ENCODE measurements at places on chromosomes 7 and 10.

DNA sequence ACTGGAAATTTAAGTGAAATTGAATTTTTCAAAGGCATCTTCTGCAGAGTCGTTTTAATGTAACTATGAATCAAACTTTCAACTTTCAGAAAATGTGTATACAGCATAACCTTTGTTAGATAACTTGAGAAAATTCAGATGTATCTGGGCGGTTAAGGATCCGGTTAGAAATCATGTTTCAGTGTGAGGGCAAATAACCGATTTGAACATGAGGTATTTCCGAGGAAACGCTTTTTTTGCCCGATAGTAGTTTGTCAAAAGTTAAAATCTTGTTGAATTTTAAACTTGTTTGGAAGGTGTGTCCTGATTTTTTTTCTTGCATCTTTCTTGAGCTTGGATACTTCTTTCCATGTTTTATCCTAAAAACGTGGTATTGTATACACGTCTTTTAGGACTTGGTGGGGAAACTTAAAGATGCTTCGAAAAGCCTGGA lies 1.3 kb upstream of the BMI1 start:
- DNase-seq, result no peak

DNA sequence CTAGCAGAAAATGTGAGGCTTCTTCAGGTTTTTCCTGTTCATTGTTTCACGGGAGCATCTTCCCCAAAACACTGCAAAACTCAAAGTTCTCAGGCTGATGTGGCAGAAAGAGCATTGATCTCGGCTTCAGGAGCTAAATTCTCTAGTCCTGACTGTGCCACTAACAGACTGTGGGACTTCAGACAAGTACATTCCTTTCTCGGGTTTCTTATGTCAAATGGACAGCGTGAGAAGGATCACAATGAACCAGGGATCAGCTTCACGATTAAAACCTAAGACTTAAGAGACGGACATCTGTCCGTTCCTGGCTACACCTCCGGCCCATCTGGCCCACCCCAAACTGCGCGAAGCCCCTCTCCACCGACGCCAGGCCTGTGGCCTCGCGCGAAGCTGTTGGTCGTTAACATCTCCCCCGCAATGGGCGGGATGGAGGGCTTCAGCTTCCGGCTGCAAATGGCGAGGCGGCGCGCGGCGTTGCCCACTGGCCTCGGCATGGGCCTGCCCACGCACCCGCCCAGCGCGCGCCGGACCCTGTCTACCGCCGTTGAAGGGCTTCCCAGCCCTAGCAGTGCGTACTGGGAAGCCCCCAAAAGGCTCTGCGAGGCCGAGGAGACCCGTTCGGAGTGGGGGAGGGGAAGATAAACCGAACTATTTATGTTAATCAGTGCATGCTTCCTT lies 549 bp upstream of the DDX50 start:
- peak; percentile 52 for DNase-seq

- DNase-seq, result no peak
These were observed 457.6 kb downstream of the PLXNA4 start for GRCh38 chr7:132118641-132119040.

- DNase-seq, result peak; percentile 13
These were observed 1.8 kb downstream of the SEMA3C start for GRCh38 chr7:80916770-80917741.

GRCh38 chr7:124085179-124085578 lies 52.3 kb upstream of the TMEM229A start:
- no peak for DNase-seq

DNA sequence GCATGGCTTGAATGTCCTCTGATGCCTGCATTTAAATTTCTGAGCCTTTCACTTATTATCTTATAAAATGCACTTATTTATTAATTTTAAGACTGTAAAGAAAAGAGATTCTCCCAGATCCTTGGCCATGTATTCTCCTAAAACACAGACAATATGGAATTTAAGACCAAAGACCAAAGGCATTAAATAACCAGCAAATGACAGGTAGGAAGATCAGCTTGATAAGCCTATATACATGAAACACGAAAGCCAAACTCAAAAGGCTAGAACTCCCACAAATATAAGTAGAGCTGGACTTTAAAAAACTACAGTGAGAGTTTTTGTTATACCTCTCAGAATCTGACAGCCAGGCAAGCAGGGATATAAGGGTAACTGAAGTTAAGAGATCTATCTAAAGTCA lies 5.1 kb downstream of the ANXA11 start:
- no peak for DNase-seq

- DNase-seq, result no peak
These were observed 267.5 kb upstream of the KAT6B start for GRCh38 chr10:74558897-74559296.

- no peak for DNase-seq
These were observed 58.1 kb downstream of the PODXL start for GRCh38 chr7:131498237-131498885.

- no peak for DNase-seq
These were observed 658.5 kb downstream of the TYW1 start for GRCh38 chr7:67655168-67655567.

- DNase-seq, result no peak
These were observed 172.5 kb downstream of the ELFN1 start for GRCh38 chr7:1842321-1843221.

DNA sequence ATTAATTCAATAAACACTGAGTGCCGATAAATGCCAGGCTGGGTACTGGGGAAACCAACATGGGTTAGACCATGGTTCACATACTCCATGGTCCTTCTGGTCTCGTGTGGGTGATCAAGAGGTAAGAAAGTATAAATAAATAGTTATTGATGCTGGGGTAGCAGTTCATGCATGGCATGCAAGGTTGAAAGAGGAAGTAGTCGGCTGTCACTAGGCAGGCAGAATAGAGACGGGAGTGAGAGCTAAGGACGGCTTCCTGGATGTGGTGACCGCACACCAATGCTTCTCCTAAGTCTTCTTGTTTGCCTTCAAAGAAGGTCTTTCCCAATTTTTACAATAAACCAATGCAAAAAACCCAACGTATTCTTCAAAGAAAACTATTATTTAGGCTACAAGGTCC lies 208.6 kb downstream of the ADAM12 start:
- no peak for DNase-seq

- DNase-seq, result no peak
These were observed 33.1 kb downstream of the GHRHR start for GRCh38 chr7:30996883-30997282.

DNA sequence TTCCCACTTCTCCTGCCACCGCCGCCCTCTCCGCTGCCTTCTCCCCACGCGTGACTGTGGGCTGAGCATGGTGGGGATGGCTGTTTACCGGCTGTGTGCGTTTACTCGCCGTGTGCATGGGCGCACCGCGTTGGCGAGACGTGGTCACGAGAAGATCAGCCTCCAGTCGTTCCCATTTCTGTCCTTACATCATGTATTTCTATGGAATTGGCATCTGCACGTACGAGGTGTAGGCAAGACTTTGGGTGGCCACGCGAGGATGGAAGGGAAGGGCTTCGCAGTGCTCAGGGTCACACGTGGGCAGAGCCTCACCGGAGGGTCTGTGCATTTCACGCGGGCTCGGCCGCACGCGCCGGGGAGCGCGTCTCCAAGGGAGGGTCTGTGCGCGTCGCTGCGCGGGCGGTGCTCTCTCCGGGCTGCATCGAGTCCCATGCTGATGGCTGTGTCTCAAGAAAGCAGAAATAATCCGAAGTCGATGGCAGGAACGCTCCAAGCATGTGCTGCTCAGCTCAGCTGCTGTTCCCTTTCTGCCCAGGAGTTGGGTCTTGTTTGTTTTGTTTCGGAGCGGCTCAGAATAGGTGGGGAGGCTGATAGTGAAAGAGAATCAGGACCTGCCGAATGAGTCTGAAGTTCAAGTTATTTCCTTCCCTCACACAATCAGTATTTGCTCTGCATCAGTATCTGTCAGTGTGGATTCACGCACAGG lies 973 bp downstream of the CAMK1D start:
- peak; percentile 49 for DNase-seq

GRCh38 chr10:120495226-120496009 lies 38.4 kb downstream of the PLPP4 start:
- peak; percentile 21 for DNase-seq

DNA sequence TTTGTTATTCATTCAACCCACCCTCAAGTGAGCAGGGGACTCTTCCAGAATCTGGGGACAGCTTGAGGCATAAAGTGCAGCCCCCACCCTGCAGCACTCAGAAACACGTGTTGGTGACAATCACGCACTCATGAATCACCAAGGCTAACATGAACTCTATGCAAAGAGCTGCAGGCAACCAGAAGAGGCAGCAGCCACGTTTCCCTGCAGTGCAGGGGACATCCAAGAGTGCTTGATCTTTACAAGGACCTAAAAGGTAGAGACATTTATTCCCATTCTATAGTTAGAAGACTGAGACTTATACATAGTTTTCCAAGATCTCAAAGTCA lies 135.2 kb upstream of the GDF10 start:
- no peak for DNase-seq

GRCh38 chr7:153657182-153657800 lies 394.9 kb upstream of the DPP6 start:
- DNase-seq, result no peak

DNA sequence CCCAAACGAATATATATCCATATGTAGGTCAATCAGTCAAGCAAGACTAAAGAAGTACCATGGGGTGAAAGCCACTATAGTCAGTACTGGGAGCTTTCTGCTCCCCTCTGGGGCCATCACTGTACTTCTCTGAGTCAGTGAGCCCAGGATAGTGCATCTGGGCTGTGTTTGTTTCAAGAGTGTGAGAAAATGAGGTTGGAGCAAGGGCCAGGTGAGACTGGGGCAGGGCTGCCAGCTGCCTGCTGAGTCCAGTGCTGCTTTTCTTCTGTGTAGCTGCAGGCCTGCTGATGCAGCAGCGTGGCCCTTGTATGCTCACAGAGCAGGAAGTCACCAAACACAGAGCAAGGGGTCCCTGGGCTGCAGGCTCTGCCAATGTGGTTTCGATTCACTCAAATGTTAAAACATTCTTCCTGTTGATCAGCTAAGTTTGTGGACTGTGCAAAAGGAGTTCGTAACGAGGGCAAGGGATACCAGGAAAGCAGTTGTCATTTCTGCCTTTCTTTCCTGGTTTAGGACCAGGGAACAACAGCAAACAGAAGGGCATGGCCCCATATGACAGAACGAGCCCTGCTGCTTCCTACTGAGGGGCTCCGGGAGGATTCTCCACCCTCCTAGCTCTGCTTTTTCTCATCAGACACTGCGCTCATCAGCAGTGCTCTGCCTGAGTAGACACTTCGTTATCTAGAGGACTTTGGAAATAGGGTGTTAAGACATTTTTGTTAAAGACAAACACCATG lies 65.4 kb upstream of the TNS3 start:
- no peak for DNase-seq

DNA sequence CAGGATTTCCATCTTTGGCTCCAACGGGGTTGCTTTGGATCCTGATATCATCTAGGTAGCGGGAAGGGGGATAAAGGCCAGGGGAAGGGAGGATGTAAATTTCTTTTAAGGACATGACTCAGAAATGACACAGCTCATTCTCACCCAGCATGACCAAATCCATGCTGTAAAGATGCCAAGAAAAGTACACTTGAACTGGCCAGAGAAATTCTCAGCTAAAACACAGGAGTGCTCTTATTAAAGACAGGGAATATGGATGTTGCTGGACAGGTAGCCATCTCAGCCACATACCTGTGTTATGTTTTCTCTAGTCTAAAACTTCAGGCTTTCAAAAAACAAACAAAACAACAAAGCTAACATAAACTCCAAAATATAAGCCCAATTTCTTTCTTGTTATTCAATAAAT lies 68.3 kb downstream of the NAMPT start:
- peak; percentile 69 for DNase-seq

GRCh38 chr7:28440055-28440601 lies 27.8 kb downstream of the CREB5 start:
- no peak for DNase-seq

DNA sequence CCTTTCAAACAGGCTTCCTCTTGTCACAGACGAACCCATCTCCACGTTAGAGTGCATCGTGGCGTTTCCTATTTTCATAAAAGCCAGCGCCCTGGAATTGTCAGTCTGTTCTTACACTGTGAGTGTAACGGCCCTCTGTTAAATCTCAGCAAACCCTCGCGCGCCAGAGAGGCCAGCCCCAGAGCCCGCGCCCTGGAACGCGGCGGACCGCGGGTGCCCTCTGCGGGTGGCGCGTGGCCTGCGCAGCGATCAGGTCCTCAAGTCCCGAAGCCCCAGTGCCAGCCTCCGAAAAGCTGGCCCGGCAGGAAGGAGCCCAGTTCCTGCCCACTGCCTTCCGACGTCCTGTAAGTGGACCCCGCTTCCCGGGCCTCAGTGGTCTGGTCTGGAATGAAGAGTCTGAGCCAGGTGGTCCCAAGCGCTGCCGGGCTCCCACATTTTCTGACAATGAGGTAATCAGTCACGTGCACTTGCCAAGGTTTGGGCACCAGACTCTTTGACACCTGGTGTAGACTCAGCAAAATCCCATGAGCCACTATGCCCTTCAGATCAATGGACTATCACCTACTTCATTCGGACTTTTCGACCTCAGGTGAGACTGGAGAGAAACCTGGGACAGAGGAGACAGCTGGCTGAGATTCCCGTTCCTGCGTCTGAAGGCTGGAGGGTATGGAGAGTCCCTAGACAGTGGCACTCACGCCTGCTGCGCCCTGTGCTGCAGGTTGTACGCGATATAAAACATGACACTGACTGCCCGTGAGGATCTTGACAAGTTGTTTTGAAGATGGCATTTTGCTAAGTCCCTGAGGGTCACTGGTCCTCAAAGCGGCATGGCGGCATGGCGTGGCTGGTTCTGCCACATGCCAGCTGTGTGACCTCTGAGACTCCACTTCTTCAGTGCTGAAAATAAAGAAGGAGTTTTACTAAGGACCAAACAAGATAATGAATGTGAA lies 109.4 kb upstream of the LANCL2 start:
- DNase-seq, result peak; percentile 78

Data from hepatic stellate cell (primary cell).